T-helper 2 cell treated with Interferon-gamma antibody and Interleukin-4, amounts not matched to agents 5 μg/mL and 100 μg/mL, for 36 hours (primary cell): ENCODE measurements at places on chromosomes 6 and 20.
A peak's percentile ranks its signal among the peaks of the same experiment; 100 is the strongest.

- no peak for DNase-seq
Observed at GRCh38 chr6:144647406-144647964, 362.4 kb downstream of the UTRN start.

DNA sequence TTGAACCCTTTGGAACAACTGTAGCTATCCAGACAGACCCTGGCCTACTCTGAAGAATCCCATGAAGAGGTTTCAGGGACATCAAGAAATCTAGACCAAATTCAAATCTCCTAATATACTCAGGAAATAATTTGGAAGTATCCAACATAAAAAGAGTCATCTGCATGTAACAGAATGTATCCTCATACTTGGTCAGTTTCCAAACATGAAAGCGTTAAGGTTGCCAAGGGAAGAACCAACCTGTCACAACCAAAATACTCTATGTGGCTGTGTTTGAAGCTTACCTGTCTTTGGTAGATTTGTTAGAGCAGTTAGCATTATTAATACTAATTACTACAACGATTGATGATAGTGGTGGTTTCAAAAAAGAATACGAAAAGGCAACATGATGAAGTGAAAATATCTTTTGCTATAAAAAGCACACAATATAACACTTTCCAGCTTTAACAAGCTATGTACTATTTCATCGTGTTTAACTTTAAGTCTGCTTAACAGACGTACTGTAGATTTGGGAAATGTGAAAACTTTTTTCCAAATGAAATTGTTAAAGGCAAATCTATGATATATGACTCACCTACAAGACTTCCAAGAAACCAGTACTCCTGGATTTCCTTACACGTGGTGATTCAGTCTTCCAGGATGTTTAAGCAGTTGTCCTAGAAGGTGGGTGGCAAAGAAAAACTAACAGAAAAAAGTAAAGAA, 46.6 kb upstream of the ENPP1 start:
- no peak for DNase-seq

- DNase-seq: no peak
Observed at GRCh38 chr6:55875400-55875799, at the start of gene BMP5. Gene BMP5 (minus strand): TSS chr6:55875590. CDS start chr6:55874865, 725 bp downstream.

DNA sequence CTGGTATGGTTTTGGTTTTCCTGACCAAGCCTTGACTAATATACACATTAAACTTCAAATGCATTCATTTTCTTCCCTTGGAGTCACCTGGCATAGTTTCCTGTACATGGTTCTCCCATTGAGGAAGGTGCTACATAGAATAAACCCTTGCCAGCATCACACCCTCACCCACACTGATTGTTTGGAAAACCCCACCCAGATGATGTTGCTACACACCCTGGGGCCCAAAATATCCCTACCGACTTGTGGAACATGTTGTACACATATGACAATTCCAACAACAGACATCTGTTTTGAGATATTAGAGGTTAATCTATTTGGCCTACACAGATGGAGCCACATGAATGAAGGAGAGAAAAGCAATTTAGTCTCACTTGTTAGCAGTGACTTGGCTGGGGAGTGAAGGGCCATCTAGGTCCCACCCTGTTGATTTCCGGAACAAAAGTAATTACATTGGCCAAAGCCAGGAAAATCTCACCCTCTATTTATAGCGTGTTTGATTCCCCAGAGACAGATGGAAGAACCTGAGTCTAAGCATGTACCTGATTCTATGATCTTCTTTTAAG, 606.0 kb upstream of the BTBD3 start:
- DNase-seq: no peak

- no peak for DNase-seq
Observed at GRCh38 chr20:33105316-33105924, 26.0 kb downstream of the BPIFB4 start.

- no peak for DNase-seq
Observed at GRCh38 chr6:36624461-36625157, 30.4 kb downstream of the SRSF3 start.

DNA sequence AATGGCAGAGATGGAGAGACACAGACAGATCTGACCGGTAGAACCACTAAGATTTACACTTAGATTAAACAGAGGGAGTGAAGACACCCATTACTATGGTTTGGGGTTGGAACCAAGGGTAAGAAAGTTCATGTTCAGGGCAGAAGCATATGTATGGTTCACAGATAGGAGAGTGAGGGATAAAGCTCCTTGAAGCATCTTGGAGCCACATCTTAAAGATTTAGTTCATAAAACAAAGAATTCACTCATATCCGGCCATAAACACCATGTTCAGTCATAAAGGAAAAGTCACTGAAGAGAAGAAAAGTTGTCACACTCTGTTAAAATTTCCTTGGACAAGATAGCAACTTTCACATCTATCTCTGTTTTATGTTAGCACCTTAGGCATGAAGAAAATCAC, 18.0 kb downstream of the STX7 start:
- DNase-seq: no peak

GRCh38 chr6:111353912-111354462, 129.0 kb downstream of the REV3L start:
- DNase-seq: no peak

- no peak for DNase-seq
Observed at GRCh38 chr6:47075741-47076421, 33.7 kb upstream of the ADGRF1 start.

DNA sequence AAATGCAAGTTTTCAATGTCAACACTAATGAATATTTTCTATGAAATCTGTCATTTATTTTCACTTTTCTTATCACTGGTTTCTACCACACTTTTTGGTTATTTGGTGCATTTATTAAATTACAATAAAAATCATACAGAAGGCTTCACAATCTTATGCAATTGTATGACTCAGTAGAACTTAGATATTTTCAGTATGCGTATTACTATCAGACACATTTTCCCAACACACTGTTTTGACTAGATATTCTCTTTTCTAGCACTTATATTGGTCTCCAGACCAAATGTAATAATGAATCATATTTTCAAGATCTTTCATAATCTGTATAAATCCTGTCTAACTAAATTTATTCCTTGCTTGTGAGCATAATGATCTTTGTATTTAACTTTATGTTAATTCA, 74.1 kb downstream of the FAM83B start:
- no peak for DNase-seq

- DNase-seq: no peak
Observed at GRCh38 chr6:53750052-53750650, 44.7 kb upstream of the LRRC1 start.

DNA sequence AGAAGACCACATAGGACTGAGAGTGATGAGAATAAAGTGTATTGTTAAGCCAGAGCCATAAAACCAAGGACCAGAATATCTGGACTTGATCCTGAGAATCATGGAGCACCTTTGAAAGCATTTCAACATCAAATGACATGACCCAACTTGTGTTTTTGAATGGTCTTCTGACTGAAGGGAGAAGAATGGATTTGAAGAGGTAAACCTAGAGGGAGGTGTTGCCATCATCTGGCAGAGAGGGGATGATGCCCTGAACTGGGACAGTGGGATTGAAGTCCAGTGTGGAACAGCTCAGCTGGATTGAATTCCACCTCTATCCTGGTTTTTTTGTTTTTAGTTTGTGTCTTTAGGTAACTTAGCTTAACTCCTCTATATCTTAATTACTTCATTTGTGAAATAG, 570.0 kb downstream of the TBC1D32 start:
- no peak for DNase-seq

GRCh38 chr20:47610945-47611250, 109.2 kb downstream of the NCOA3 start:
- no peak for DNase-seq

DNA sequence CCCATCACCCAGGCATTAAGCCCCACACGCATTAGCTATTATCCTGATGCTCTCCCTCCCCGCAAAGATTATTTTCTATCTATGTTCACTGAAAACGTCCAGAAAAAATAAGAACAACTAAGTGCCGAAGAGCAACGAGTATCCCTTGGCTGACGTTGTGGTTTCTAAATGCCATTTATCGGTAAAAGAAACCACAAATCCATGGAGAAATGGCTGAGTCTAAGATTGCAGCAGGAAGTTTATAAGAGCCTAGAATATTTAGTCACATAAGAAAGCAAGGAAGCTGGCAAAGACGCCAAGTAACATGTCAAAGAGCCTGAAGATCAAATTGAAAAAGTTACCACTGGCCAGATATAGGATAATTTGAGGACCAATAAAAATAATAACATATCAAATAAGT, 18.1 kb upstream of the NOX3 start:
- DNase-seq: no peak

- DNase-seq: no peak
Observed at GRCh38 chr20:44405785-44406571, 50.5 kb downstream of the HNF4A start.

- DNase-seq: no peak
Observed at GRCh38 chr6:57029213-57029612, 17.3 kb upstream of the KIAA1586 start.

DNA sequence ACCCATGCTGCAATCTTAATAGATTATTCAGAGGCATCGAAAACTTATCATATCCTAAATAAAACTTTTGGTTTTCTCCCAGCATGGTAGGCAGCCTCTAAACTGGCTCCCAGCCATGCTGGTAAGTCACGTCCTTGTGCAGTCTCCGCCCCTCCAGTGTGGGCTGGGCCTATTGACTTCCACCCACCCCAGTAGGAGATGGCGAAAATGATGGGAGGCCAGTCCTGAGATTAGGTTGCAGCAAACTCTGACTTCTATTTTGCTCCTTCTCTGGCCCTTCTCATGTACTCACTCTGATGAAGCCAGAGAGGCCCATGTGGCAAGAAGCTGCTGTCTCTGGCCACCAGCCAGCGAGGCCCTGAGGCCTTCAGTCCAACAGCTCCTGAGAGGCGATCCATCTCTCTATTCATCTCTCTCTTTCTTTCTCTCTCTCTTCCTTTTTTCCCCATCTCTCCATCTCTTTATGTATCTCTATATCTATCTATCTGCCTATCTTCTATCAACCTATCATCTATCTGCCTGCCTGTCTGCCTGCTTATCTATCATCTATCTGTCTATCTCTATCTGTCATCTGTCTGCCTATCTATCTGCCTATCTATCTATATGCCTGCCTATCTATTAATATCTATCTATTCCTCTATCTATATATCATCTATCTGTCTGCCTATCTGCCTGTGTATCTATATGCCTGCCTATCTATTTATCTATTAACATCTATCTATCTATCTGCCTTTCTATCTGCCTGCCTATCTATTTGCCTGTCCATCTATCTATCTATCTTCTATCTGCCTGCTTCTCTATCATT, 52.7 kb upstream of the STX16 start:
- DNase-seq: no peak

GRCh38 chr6:30754631-30755030, 10.3 kb upstream of the IER3 start:
- DNase-seq: no peak

- DNase-seq: no peak
Observed at GRCh38 chr6:150290429-150290828, 78.4 kb upstream of the IYD start.

- no peak for DNase-seq
Observed at GRCh38 chr6:53493635-53494025, 51.3 kb downstream of the GCLC start.

DNA sequence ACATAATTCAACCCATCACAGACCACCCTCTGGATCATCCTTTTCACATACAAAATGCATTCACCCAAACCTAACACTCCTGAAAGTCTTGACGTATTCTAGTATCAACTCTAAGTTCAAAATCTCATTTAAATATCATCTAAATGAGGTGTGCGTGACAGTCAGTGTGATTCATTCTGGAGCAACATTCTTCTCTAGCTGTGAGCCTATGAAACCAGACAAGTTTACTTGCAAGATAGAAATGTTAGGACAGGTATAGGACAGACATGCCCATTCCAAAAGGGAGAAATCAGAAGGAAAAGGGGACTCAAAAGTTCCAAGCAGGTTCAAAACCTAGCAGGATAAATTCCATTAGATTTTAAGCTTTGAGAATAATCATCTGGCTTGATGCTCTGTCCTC, 329.7 kb downstream of the CD83 start:
- no peak for DNase-seq

- peak; percentile 36 for DNase-seq
Observed at GRCh38 chr20:20824924-20825584, 112.6 kb upstream of the RALGAPA2 start.

- DNase-seq: no peak
Observed at GRCh38 chr6:114439411-114439810, 96.6 kb upstream of the HS3ST5 start.

DNA sequence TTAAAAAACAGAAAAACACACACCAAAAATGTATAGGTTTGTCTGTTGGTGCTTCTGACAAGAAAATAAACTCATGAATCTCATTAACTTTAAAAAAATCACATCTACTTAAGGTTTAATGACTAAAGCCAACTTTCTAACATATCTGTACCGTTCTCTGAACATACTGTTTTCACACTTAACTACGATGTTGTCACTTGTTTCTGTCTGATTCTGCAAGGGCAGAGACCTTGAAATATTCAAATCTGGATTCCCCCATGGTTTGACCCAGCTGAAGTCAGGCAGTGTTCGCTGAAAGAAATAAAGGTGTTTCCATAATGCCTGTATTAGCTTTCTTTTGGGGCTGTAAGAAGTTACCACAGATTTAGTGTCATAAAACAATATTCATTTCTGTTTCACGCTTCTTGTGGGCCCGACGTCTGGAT, 2.7 kb upstream of the ASXL1 start:
- DNase-seq: peak; percentile 37

GRCh38 chr6:147648916-147649315, 140.4 kb downstream of the SAMD5 start:
- no peak for DNase-seq

GRCh38 chr6:80465513-80465912, 359.0 kb downstream of the BCKDHB start:
- no peak for DNase-seq

DNA sequence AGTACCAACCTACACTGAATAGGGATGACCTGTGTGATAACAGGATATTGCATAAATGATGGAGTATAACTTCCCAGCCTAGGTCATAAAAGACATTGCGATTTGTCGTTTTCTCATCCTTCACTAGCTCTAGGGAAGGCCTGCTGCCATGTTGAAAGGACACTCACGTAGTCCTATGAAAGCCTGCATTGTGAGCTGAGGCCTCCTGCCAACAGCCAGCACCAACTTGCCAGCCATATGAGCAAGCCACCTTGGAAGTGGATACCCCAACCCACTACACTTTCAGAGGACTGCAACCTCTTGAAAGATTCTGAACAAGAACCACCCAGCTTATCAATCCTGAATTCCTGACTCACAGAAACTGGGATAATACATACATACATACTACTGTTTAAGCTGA, 3.5 kb upstream of the PANK2 start:
- DNase-seq: no peak

DNA sequence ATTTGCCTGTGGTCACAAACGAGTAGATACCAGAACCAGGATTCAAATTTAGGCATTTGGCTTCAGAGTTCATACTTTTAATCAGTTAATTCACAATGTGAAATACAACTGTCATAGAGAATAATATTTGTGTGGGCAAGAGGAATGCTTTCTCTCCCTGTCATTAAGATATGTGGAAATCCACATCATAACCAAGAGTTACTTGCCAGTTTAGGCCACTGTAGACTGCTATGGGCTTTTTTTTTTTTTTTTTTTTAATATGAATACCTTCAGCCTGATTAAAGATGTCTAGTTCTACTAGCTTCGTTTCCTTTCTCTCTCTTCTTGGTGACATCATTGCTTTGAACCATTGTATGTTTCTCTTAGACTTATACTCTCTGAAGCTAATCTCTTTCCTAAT, 244.9 kb downstream of the ZFAND3 start:
- DNase-seq: no peak
